ENCODE measurements at places on chromosomes 6 and 20.
A peak's percentile ranks its signal among the peaks of the same experiment; 100 is the strongest.

DNA sequence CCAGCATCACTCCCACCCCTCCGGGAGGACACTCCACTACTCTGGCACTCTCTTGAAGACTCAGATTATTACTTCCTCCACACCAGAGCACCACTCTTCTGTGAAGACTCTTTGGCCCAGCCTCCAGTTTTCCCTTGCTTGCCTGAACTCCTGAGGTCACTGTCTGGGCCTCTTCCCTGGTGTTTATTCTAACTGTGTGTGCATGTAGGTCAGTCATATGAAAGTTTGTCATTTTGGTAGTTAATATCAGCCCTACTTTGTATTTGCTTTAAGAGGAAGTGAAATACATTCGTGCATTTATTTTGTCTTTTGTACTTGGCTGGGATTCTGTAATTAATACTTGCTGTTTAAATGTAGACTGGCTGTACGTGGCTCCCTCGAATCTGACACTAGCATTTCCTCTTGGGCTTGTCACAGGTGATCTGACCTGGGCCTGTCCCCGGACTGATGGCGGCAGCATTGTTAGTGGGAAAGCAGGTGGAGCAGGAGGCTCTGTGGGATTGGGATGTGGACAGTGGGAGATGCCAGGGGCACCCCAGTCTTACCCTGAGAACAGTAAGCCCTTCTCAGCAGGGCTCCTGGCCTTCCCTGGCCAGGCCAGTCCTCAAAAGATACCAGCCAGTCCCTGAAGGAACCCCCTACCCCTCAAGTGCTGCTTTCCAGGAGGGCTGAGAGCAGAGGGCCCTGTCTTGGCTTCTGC is 350.5 kb downstream of the CDC5L start:
- no peak for DNase-seq

GRCh38 chr6:122977180-122977579 is 18.9 kb upstream of the CLVS2 start:
- DNase-seq = no peak

DNA sequence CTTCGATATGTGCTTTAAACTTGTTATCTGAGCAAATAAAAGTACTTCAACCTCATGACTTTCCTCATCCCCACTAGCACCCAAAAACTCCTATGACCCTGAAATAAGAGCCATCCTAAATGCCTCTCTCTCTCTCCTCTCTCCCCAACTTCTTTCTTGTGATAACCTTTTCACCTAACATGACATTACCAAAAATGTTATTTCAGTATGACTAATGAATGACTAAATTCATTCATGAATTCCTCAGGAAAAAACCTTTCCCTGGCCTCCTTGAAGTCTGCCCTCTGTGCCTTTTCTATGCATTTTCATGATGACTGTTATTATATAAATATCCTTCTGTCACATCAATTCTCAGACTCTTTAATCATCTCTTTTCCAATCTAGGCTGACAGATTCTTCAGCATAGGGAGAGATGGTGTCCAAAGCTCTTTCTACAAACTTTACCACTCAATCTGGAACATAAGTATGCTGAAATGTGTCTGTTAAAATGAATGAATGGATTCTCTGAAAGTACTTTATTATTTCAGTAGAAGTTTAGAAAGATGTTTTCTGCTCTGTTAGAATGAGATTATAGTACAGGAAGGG is 114.3 kb upstream of the GGTLC1 start:
- DNase-seq = peak; percentile 63

DNA sequence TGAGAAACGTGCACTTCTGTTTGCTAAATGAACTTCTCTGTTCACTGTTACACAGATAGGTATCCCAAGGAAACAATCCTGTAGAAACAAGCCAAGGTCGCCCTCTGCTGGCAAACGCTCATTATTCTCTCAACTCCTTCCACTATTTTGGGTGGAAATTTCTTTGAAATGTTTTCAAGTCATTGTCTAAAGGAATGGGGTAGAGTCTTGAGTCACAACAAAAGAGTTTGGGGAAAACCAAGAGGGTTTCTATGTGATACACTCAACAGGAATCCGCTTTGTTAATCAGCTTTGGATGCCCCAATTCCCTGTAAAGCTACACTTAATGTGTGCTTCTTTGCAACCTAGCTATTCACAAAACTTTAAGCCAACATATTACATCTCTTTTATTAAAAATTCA is 4.6 kb upstream of the RAE1 start:
- DNase-seq = peak; percentile 73

DNA sequence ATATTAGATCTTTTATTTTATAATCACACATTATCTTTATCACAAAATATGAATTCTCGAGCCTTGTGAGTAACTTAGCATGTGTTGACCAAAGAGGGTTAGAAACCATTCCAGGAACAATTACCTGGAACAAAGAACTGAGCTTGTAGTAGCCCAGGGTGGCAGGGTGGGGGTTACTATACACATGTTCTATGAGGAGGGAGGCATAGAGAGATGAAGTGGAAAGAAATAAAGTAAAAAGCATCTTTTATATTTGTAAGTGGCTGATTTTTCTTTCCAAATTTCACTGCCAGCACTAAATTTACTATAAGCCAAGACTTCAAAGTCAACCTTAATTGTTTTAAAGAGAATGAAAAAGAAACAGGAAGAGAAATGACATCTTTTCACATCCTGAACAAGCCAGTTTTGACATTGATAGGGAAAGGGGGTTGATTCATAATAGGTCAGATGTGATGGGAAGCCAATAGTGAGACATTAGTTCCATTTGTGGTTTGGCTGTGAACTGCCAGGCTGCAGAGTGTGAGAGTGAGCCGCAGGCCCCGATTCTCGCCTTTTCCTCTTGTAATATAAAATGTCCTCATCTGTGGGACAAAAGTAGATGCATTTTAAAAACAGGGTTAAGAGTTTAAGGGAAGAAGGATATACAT is 52.7 kb upstream of the MYB start:
- DNase-seq = peak; percentile 26

Measured in lung microvascular endothelial cell (primary cell).